ENCODE measurements at places on chromosomes 12 and 14. TPM values are rescaled to one million over a fixed set of nuclear protein-coding genes. Genes with fewer than 3 reads are reported as not detected.

Gene TMTC1
- 0.49 TPM for total RNA-seq

GRCh38 chr12:115639648-115640012 is 637.9 kb downstream of the MED13L start:
- no peaks in the 10 kb centered on the region for H3K4me1 ChIP-seq
- H3K4me3 ChIP-seq: no peak overlapping the region
- H3K27me3 ChIP-seq: no peaks in the 10 kb centered on the region
- no peak for DNase-seq
- no peak overlapping the region for H3K27ac ChIP-seq

- H3K36me3 ChIP-seq: no peaks in the 10 kb centered on the region
- DNase-seq: no peak
- no peaks in the 10 kb centered on the region for H3K4me1 ChIP-seq
- no peak overlapping the region for H3K4me3 ChIP-seq
Observed at GRCh38 chr14:94673071-94673470, 60.9 kb downstream of the SERPINA3 start.

GRCh38 chr14:96052541-96053247 is 13.5 kb downstream of the C14orf132 start:
- DNase-seq: no peak
- no peak overlapping the region for H3K4me3 ChIP-seq
- H3K27me3 ChIP-seq: peaks cover 2% of the 10 kb centered on the region
- no peak overlapping the region for H3K27ac ChIP-seq

Gene MDP1
- 13.5 TPM for total RNA-seq

DNA sequence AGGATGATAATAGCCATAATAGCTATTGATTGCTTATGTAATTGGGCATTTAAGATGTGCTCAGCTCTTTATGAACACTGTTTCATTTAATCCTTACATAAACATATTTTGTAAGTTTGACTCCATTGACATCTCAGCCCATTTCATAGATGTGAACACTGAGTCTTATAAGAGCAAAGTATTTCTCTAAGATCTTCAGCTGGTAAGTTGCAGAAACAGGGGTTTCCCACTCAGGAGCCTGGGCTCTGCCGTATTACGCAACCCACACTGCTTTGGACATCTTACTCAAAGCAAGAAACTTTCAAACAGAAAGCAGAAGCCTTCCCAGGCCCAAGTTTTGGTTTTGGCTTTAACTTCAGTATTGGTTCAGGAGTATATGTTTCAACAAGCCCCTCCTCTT is 705.1 kb downstream of the MED13L start:
- H3K27me3 ChIP-seq: no peaks in the 10 kb centered on the region
- no peaks in the 10 kb centered on the region for H3K36me3 ChIP-seq
- DNase-seq: no peak
- H3K27ac ChIP-seq: no peak overlapping the region
- no peaks in the 10 kb centered on the region for H3K4me1 ChIP-seq

- peaks cover 22% of the 10 kb centered on the region for H3K27me3 ChIP-seq
- H3K4me3 ChIP-seq: no peak overlapping the region
- H3K27ac ChIP-seq: no peak overlapping the region
Observed at GRCh38 chr12:65962036-65962430, 137.8 kb downstream of the HMGA2 start.

GRCh38 chr14:85596562-85596961 is 66.6 kb downstream of the FLRT2 start:
- no peaks in the 10 kb centered on the region for H3K4me1 ChIP-seq
- H3K36me3 ChIP-seq: no peaks in the 10 kb centered on the region
- H3K27me3 ChIP-seq: no peaks in the 10 kb centered on the region
- no peak overlapping the region for H3K27ac ChIP-seq
- H3K4me3 ChIP-seq: no peak overlapping the region
- no peak for DNase-seq

DNA sequence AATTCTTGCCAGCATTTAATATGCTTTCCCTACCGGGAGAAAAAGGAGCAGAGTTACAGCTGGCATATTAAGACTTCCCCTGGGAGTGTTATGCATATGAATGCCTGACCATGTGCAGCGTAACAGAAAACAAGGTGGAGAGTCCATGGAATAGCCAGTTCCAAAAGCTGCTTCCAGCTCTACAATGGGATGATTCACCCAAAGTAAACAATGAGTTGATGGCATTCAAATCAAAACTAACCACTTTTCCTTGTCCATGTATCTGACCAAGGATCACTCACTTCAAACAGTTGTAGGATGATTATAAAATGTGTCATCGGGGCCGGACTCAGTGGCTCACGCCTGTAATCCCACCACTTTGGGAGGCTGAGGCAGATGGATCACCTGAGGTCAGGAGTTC is 48.1 kb upstream of the BICDL1 start:
- H3K27me3 ChIP-seq: peaks cover 13% of the 10 kb centered on the region
- H3K27ac ChIP-seq: no peak overlapping the region
- H3K4me1 ChIP-seq: no peaks in the 10 kb centered on the region
- no peaks in the 10 kb centered on the region for H3K36me3 ChIP-seq
- no peak for DNase-seq
- no peak overlapping the region for H3K4me3 ChIP-seq

DNA sequence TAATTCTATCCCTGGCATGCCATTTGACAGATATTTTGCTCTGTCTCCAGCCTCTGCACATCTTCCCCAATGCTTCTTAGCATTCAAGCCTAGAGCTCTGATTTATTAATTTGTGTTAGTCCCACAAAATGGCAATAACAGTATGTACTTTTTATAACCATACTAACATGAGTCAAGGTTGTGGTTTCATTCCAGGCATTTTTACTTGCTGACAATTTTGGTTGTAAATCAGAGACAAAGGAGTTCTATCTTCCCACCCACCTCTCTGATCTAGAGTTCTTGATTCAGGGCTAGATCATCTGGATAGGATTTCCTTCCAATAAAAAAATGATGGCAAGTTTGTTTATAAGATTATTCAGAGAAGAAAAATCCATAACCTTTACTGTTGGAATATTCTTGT is 18.5 kb upstream of the CISTR start:
- H3K4me3 ChIP-seq: no peak overlapping the region
- peaks cover 50% of the 10 kb centered on the region for H3K27me3 ChIP-seq
- DNase-seq: no peak
- H3K36me3 ChIP-seq: no peaks in the 10 kb centered on the region

- peaks cover 51% of the 10 kb centered on the region for H3K36me3 ChIP-seq
- peak overlapping the region; percentile 14 for H3K4me3 ChIP-seq
- peak; percentile 88 for DNase-seq
- peaks cover 31% of the 10 kb centered on the region for H3K4me1 ChIP-seq
- H3K27me3 ChIP-seq: no peaks in the 10 kb centered on the region
Observed at GRCh38 chr14:31127690-31128089, 79.9 kb downstream of the HECTD1 start.

Gene CMKLR1
- total RNA-seq: not detected

GRCh38 chr14:90990141-90990540 is 70.3 kb downstream of the RPS6KA5 start:
- no peak for DNase-seq
- peaks cover 59% of the 10 kb centered on the region for H3K36me3 ChIP-seq
- no peak overlapping the region for H3K4me3 ChIP-seq

DNA sequence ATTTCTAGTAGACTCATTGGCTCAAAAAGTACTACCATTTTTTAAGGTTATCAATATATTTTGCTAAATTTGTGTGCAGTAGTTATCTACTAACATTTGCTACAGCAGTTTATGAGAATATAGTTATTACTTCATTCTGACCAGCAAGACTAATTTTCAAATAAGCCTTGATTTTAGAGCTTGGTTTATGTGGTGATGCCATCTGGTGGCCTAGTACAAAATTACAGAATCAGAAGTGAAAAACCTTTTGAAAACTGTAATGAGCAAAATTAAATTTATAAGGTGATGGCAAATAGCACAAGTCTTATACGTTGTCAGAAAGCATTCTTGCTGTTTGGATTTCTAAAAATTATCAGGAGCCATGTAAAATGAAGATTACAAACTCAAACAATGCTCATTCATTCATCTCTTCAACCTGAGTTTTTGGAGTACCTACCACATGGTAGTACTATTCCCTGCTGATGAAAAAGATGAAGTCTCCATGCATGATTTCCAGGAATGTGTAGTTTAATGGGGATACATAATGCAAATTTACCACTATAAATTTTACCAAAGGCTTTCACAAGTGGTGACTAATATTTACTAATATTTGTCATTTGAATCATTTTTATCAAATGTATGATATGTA is 51.0 kb downstream of the MAGOHB start:
- no peak overlapping the region for H3K4me3 ChIP-seq
- H3K27me3 ChIP-seq: peaks cover 32% of the 10 kb centered on the region
- peak; percentile 74 for DNase-seq
- no peaks in the 10 kb centered on the region for H3K36me3 ChIP-seq
- no peak overlapping the region for H3K27ac ChIP-seq
- no peaks in the 10 kb centered on the region for H3K4me1 ChIP-seq

- DNase-seq: no peak
- no peaks in the 10 kb centered on the region for H3K36me3 ChIP-seq
- H3K27me3 ChIP-seq: no peaks in the 10 kb centered on the region
- no peaks in the 10 kb centered on the region for H3K4me1 ChIP-seq
Observed at GRCh38 chr12:70080566-70080965, 162.7 kb upstream of the CNOT2 start.
